HT1080 (cell line): ENCODE measurements at places on chromosomes 6 and 20.

DNA sequence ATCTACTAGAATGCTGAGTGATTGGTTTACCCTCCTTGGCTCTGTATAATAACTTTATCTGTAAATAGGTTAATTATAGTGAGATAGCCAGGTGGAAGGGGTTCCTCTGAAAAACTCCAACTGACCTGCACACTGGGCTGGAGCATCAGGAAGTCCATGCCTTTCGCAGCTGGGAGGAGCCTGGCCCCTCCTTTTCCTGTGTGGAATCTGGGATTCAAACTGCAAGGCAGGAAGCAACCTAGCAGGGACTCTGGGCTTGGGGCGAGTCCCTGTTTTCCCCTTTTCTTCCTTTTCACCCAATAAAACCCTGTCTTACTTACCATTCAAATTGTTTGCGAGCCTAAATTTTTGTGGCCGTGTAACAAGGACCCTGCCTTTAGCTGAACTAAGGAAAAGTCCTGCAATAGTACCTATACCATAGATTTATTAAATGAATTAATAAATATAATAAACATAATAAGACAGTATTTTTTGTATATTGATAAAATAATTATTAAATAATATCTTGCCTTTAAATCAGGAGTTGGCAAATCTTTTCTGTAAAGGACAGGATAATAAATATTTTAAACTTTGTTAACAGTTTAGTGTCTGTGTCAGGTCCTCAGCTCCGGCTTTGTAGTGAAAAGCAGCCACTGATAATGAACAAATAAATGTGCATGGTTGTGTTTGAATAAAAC is 406.2 kb upstream of the MMS22L start:
- no peak for DNase-seq

DNA sequence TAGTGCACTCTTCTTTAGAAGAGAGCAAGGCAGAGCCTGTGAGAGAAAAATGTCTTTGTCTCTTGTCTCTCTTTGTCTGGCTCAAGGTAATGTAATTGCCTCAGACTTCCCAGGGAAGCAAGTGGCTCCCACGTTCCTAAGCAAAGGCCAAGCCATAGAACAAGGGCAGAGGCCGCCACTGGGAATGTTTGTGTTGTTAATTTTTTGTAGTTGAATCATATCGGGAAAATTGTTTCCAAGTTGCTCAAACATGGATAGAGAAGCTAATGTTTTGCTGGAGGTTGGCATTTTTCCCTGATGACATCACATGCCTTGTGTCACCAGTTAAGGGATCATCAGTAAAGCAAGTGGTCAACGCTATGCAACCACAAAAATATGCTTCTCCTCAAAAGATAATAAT is 211.5 kb upstream of the FOXA2 start:
- DNase-seq, result peak; percentile 95

GRCh38 chr6:32111424-32112066 is 2.4 kb upstream of the TNXB start:
- DNase-seq, result no peak

GRCh38 chr20:60729135-60729900 is 522.7 kb upstream of the CDH4 start:
- no peak for DNase-seq

DNA sequence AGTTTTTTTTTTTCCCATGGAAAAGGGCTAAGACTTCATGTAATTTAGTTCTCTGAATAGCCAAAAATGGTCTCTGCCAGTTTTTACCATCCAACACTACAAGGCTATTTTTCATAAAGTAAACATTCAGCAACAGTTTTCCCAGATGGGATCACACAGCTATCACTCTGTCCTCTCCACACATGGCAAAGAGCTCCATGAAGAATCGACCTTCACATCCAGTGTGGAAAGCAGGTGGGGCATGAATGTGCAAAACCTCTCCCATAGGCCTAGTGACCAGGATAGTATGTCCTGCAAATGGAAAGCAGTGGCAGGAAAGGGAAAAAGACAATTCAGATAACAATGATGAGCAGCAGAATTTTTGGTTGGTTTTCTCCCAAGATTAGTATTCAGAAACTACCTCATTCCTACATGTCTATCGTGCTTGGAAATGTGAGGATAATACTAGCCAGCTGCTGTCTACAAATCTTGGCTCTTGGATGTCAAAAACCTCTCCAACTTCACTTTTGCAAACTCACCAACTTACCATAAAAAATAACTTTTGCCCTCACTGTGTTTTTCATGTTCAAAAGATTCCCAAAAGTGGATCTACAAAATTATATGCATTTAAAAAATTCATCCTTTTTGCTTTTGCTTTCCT is 159.7 kb upstream of the MCHR2 start:
- no peak for DNase-seq

DNA sequence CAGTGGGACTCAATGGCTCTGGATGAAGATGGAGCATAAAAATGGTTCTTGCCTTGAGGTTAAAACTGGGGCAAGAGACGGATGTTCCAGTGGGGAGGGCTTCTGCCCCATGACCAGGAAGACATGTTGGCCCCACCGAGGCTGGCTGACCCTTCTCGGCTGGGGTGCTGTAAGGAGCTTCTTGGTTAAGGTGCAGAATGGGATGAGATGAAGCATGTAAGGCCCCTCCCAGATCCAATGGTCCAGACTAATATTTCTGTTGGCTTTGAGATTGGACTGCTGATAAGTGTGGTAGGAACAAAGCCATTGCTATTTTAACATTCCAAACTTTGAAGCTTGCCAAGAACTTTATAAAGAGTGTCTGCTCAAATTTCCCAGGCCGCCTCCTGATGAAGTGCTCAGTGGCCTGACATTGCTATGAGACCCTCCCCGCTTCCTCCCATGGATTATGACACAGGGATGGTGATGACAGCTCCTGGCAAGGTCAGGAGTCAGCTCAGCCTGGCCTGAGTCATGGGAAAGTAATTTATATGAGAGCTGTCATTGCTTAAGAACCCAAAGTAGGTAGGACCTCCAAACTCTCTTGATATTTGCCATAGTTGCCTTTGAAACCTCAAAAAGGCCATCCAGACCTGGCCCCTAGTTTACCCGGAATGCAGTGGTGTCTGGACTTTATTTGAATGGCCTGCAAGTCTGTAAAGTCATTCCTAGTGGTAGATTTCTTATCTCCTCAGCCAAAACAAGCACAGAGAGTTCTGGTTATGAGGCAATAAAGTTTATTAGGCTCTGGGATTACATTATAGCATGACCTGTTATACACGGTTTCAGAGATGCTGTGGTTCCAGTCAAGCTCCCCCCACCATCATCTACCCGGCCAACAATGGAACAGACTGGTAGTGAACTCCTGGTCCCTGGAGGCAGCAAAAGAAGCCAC is 55.2 kb downstream of the TGM2 start:
- peak; percentile 97 for DNase-seq

DNA sequence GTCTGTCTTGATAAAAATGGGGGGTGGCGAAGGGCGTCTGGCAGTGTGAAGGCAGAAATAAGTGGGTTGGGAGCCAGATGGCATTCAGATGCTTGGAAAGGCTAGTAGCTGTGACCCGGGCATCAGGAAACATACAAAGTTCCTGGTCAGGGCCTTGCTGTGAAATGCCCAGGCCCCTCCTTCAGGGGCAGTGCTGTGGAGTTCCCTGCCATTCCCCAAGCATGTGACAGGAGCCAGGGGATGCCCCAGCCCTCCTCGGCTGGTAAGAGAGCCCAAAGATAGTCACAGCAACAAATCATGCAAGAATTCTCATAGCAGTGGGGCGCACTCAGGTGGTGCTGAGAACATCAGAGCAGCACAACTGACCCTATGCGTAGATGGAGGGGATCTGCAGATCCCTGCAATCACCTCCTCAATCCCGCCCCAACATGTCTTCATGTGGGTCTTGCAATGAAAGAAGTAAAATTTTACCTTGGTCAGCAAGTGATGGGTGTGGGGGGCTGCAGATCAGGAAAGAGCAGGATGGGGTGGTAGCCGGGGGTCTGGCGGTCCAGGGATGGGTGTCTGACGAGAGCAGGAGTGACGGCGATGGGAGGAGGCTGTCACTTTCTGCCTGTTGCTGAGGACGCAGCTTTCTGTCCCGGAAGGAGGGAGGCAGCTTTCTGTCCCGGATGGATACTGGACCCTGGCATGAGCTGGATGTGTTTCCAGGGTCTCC is 39.5 kb downstream of the SLC22A1 start:
- DNase-seq, result no peak

- no peak for DNase-seq
Measured at GRCh38 chr6:146981981-146982380, 222.2 kb upstream of the STXBP5 start.

GRCh38 chr6:154605178-154605881 is 94.8 kb upstream of the CNKSR3 start:
- peak; percentile 58 for DNase-seq

DNA sequence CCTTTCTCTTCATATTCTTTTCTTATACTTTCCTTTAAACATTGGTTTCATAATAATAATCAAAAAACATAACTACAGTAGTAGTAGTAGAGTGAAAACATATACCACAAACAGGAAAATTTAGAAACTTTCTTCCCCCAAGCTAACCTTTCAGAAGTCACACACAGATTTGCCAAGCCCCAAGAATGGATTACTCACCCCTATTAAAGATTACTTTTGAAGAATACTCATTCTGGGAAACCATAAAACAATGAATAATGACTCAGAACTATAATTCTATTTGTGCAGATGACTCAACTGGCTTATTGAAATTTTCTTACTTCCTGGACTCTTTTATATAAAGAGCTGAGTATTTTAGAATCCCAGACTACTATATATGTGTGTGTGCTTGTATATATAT is 119.4 kb upstream of the GJE1 start:
- DNase-seq, result peak; percentile 95

GRCh38 chr6:39166912-39167290 is 51.9 kb upstream of the SAYSD1 start:
- DNase-seq, result no peak

- DNase-seq, result no peak
Measured at GRCh38 chr6:29925321-29925720, 17.0 kb upstream of the HLA-A start.

DNA sequence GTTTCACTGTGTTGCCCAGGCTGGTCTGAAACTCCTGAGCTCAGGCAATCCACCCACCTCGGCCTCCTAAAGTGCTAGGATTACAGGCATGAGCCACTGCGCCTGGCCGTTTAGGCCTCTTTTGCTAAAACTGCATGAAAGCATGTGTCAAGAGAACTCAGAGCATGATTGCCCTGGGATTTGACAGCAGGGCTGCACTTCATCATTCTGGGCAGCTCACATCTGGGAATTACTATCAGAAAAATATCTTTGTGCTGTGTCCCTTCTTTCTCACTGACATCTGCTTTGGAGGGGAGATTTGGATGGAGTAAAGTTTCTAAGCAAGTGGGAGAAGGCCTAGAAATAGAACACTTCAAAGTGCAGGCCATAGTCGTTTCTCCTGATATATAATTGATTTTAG is 59.6 kb upstream of the EIF2S2 start:
- no peak for DNase-seq

DNA sequence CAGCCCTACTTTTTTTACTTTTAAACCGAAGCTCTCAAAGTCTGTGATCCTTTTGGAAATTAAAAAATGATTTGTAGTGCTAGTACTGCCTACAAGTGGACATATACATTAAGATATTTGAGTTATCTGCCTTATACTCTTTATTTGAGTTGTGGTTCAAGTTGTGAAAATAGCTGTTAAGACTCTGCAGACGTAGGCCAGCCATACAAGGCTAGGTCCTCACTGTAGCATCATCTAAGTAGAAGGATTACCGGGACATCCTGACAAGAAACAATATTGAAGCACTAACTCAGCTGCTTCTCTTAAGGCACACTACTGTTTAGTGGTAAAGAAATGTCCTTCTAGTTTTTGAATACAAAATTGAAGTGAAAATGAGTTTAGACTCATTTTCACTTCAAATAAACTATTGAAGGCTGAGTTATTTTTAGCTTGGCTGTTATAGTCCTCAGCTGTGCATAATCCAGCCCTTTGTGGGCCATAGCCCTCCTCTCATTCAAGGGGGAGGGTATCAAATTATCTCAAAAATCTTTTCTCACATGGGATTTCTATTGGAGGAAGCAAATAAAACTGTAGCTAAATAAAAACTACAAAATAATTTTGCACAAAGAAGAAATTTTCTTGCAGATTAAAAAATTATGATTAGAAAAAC is 68.1 kb downstream of the JAG1 start:
- no peak for DNase-seq

DNA sequence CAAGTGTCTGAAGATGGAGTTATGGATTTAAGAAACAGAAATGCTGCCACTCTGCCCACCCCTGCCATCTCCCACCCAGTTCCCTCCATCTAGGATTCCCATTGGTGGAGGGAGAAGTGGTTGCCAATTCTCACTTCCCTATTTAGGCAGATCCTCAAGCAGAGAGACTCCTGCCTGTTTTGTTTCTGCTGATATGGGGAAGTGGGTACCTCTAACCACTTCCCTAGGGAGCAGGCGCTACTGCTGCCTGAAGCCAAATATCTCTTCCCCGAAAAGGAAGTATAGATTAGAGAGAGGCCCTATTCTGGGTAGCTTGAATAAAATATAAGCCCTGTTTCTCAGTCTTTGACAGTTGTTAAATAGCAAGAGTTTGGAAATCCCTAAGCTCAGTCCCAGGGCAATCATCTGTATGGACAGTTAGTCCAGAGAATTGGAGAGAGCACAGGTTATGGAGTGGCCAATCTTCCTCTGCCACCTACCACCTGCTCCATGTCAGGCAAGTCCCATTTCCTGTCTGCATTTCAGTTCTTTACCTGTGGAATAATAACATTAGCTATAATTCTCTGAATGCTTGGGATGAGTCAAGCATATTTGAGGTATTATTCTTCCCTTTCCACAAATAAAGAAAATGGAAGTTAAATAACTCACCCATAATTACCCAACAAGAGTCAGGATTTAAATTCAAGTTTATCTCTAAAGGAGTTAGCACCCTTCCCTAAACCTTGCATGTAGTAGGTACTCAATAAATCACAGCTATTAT is 2.6 kb upstream of the ADGB start:
- DNase-seq, result no peak

GRCh38 chr6:140554421-140554820 is 1180.0 kb upstream of the CITED2 start:
- no peak for DNase-seq

GRCh38 chr6:48068278-48069251 is 42.4 kb downstream of the PTCHD4 start:
- DNase-seq, result no peak

DNA sequence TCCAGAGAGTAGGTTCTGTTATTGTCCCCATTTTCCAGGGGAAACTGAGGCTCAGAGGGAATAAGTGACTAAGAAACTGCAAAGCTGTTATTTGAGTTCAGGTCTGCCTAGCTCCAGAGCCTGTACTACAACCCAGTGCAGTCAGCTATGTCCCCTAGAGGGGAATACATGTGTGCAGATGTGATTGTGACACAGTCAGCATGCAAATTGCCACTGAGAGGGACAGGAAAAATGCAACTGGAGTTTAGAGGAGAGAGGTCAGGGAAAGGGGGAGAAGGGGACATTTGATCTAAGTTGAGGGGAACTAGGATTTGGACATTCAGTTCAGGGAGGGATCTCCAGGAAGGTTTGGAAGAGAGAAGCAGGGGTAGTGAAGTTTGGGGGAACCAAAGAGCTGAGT is 38.6 kb upstream of the EPB41L1 start:
- DNase-seq, result no peak

- DNase-seq, result no peak
Measured at GRCh38 chr6:113629256-113629655, 227.9 kb upstream of the MARCKS start.

GRCh38 chr6:132020138-132020581 is 69.0 kb upstream of the CCN2 start:
- no peak for DNase-seq

- DNase-seq, result no peak
Measured at GRCh38 chr6:22800451-22800850, 231.1 kb downstream of the HDGFL1 start.

GRCh38 chr20:35144694-35145093 is 2.4 kb downstream of the EDEM2 start:
- no peak for DNase-seq

- DNase-seq, result no peak
Measured at GRCh38 chr6:36422714-36423100, 19.9 kb downstream of the PXT1 start.

- DNase-seq, result no peak
Measured at GRCh38 chr6:142805042-142805441, 139.9 kb downstream of the HIVEP2 start.
